CD4-positive, CD25-positive, alpha-beta regulatory T cell (primary cell): ENCODE measurements at places on chromosomes 12 and 14.
A peak's percentile ranks its signal among the peaks of the same experiment; 100 is the strongest.

- no peak for DNase-seq
Observed at GRCh38 chr12:14261096-14261495, 104.4 kb upstream of the ATF7IP start.

- DNase-seq = no peak
Observed at GRCh38 chr14:59463787-59464485, 1.2 kb downstream of the GPR135 start.

- no peak for DNase-seq
Observed at GRCh38 chr12:4049298-4050080, 176.3 kb upstream of the PARP11 start.

GRCh38 chr12:93847517-93848474 is 170.6 kb downstream of the CRADD start:
- peak; percentile 14 for DNase-seq

- no peak for DNase-seq
Observed at GRCh38 chr12:92419201-92419600, 273.6 kb upstream of the BTG1 start.

- DNase-seq = no peak
Observed at GRCh38 chr14:105143451-105144025, 25.0 kb downstream of the JAG2 start.

GRCh38 chr12:128421375-128421774 is 154.4 kb downstream of the TMEM132C start:
- no peak for DNase-seq

GRCh38 chr14:87522575-87522974 is 470.4 kb downstream of the GALC start:
- DNase-seq = no peak

- DNase-seq = no peak
Observed at GRCh38 chr12:113043240-113043639, 13.3 kb upstream of the DTX1 start.

DNA sequence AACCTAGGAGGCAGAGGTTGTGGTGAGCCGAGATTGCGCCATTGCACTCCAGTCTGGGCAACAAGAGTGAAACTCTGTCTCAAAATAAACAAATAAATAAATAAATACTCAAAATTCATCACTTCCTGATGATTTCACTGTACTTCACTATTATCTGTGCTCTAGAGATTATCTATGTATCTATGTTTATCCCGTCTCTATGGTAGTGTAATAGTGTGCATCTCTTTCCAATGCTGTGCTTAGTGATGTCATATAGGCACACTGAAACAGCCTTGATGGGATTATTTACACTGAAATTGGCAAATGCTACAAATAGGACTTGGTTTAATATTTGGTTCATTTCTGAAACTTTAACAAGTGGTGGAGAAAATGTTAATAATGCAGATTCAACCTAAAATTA is 6.5 kb downstream of the CAPS2 start:
- no peak for DNase-seq

GRCh38 chr12:47775100-47775911 is 2.3 kb downstream of the SLC48A1 start:
- no peak for DNase-seq

GRCh38 chr12:45586486-45586885 is 143.0 kb upstream of the ARID2 start:
- no peak for DNase-seq

DNA sequence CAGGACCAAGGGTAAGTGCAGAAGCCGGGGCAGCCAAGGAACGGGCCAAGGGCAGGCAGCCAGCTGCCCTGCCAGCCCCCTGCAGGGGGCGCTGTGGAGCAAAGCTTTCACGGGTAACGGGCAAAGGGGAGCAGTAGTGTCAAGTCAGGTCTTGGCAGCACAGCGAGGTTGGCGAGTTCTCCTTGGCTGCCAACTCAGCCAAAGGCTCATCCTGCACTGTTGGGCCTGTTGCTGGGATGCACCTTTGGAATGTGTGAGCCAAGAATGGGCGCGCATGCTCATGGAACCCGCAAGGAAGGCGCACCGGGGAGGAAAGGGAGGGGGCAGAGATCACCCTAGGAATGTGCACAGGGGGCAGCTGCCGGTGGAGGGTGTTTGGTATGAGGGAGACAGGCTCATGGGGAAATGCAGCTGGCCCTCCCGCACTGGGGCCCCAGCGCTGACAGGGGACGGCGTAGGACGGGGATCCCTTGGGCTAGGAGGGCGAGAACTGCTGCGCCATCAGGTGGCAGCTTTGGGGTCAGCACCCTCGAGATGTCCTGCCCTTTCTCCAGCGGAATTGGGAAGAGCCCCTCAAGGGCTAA is 138.0 kb downstream of the ASCL4 start:
- DNase-seq = peak; percentile 48

DNA sequence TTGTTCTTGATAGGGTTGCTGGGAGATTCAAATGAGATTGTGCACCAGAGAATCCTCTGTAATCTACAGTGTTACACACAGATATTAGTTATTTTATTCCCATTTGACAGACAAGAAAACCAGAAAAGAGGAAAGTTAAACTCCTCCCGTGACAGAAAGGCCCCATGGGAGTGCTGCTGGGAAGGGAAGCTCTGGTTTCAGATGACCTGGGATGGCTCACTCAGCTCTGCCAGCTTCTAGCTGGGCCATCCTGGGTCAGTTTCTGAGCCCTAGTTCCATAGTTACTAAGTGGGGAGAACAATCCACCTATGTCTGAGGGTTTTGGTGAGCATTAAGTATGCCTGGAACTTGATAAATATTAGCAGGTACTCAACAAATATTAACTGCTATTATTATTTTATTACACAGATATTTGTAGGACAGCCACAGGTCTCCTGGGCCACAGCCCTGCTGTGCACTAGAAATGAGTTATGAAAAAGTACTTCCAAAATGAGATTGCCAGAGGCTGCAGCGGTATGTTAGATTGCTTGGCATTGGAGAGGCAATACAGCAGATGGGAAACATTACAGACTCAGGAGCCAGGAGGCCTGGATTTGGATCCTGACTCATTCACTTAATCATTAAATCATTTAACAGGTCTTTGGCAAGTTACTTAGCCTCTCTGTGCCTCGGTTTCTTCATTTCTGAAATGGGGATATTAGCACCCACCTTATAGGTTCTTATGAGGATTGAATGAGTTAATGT is 47.1 kb upstream of the STON2 start:
- DNase-seq = no peak

GRCh38 chr14:70558356-70558755 is 23.6 kb upstream of the ADAM20 start:
- no peak for DNase-seq

DNA sequence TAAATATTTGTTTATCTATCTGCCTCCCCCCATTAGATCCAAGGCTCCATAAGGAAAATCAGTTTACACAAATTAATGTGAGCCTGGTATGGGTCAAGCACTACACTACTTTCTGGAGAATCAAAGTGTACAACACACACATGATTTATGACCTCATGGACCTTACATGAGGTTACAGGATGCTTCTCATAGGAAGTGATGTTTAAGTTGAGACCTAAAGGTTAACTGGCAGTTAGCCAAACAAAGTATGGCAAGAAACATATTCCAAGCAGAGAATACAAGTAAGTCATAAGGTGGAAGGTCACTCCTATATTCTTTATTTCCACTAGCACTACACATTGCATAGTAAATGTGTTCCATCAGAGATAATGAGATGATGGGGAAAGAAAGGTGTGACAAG is 39.2 kb downstream of the OSBPL8 start:
- DNase-seq = no peak

GRCh38 chr12:94404854-94405253 is 54.8 kb downstream of the CEP83 start:
- DNase-seq = no peak

DNA sequence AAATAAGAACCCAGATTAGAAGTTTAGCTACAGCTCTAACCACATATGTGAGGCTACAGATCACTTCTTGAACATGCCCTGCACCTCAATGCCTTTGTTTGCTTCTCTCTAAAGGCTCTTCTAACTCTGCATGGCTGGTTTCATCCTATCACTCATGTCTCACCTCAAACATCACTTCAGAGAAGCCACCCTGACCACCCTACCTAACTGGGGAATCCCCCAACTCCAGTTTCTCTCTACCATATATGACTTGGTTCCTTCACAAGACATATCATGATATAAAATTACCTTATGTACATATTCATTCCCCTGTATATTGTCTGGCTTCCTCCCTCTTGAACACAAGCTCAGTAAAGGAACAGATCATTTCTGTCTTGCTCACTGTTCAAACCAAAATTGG is 250.2 kb upstream of the GRIP1 start:
- no peak for DNase-seq

GRCh38 chr12:131716282-131716681 is 5.4 kb downstream of the SFSWAP start:
- no peak for DNase-seq

- no peak for DNase-seq
Observed at GRCh38 chr14:97021001-97021400, 223.8 kb downstream of the VRK1 start.

DNA sequence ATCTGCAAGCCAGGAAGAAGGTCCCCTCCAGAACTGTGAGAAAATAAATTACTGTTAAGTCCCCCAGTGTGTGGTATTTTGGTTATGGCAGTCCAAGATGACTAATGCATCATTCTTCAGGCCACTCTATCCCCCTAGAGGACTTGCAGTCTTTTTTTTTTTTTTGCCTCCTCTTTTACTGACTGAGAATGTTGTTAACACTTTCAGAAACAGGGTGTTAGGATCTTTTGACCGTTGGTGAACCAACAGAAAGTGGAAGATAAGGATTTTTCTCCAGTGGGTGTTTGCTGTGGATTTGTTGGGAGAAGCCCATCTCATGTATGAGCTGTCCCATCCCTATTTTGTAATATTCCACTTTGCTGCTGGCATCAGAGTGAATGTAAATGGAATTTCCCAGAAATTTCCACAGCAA is 37.8 kb downstream of the MARK3 start:
- no peak for DNase-seq

DNA sequence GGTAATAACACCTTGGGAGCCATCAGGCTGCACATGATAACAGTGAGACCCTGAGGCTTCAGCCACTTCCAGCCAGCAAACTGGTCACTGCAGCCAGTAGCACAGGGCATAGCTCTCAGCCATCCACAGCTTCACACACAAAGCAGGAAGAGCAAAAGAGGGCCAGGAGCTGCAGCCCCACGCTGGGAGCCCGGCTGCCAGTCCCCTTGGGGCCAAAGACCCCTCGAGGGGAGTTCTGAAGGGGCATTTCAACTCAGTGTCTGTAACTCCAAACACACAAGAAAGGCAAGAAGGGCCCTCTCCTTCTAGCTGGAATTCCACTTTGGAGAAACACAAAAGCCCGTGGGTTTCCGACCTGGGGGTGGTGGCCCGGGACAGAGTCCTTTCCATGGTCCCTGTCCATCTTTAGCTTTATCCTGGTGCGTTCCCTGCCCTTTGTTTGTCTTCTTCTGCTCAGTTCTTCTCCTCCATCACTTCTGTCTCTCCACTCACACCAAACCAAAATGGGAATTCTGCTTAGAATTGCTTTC is 151.8 kb upstream of the FKBP4 start:
- DNase-seq = no peak

GRCh38 chr12:11724888-11725311 is 75.4 kb downstream of the ETV6 start:
- no peak for DNase-seq

DNA sequence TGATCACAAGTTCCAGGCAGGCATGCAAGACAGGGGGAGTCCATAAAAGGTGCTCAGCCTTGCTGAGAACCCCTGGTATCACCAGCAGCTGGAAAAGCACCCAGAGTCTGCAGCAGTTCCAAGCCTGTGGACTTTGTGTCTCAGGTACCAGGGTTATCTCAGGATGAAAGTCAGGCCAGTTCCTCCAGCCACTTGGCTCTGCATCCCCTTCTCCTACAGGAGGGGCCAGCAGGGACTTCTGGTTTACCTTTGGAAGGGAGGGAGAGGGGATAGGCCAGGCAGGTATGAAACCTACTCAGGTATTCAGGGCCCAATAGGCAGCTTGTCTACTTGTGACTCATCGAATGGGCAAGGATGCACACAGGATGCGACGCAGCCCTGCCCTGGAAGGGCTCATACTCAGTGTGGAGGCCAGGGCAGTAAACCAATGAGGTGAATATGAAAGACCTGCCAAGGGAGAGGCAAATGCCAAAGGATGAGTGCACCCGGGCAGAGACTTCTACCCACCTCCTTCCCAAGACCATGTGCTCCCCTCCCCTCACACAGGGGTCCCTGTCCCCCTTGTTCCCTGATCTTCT is 148.2 kb downstream of the SLC38A6 start:
- no peak for DNase-seq
